GF-D8 (cell line): ENCODE measurements at places on chromosomes 5 and 9.

DNA sequence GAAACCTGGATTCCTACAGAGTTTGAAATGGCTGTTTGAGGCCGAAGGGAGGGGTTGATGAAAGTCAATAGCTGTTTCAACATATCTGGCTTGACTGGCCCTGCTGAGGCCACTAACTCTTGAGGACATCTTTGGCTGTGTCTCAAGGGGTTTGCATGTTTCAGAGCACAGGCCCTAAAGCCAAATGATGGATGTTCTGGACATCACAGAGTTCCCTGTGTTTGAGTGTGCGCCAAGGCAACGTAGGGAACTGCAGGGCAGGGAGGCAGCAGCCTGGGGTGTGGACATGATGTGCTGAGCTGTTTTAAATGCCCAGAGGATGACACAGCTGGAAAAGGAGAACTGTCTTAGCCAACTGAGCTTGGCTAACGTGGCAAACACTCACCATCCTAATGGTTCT is 89.6 kb downstream of the RAPGEF1 start:
- DNase-seq = no peak

DNA sequence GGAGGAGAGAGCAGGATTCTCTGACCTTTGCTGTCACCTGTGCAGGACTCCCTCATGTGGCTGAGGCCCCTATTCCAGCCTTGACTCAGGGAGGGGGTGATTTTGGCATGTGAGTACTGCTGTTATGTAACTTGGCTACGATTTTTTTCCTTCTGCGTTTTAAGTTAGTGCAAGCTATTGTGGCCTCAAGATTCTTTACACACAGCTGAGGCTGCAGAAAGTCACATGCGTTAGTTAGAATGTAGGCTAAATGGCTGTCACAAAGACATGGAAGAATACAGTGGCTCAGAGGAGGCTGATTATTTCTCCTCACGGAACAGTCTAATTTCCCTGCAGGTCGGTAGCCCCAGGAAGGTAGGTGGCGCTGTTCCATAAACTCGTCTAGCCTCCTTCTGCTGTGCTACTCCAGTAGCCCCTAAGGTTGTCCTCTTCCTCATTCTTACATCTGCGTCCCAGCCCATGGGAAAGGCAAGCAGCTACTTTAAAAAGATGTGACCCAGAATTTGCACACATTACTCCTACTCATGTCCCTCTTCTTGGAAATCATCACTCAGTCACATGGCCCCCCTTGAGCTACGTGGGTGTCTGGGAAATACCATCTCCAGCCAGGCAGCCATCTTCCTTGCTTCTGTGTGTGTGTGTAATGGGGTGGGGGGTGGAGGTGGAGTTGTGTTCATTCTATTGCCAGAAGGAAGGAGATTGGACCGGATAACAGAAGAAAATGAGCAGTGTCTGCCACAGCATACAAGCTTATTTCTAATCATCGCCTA is 486.6 kb downstream of the CCDC171 start:
- DNase-seq = no peak

DNA sequence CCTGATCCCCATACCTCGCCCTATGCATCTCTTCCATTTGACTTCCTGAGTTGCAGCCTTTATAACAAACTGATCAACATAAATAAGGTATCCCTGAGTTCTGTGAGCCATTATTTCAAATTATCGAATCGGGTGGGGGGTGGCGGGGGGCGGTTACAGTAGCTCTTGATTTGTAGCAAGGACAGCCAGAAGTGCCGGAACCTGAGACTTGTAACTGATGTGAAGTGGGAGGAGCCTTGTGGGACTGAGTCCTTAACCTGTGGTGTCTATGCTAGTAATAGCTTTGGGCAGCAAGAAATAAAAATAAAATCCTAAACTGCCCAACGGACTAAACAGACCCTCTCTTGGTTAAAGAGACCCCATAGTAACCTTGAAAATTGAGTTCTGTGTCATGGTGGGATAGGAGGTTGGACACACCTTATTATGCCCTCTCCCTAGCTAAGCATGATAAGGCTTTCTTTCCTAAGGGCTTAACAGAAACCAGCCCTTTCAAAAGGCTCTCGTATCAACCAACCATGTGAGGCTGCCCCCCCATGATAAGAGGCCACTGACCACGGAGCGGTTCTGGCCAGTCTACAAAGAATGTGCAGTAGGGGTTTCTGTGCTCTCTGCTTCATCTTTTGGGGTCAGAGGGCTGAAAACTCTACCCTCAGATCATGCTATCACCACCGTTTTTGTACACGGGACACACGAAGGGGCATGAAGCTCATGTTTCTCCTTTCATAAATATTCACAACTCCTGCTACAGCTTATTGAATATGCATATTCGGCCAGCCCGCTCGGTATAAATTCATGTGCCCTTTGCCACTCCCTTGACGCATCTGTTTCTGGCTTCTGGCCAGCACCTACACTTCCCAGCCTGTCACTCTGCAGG is 39.5 kb upstream of the IQGAP2 start:
- DNase-seq = no peak

DNA sequence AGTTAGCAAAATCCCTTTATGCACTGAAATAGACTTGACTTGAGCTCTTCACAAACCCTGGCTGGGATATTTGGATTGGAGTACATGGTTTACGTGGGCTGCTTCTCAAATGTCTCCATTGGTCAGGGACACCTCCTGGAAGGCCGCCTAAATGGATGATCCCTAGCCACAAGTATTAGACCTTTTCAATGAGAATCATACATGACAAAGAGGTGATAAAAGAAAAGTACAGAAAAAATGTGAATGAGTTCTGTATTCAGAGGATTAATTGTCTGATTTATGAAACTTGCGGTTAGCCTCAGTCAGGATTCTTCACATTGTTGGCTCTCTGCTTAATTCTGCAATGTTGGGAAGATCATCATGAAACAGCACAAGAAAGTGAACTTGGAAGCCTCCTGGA is 752.8 kb upstream of the ADAMTS16 start:
- DNase-seq = no peak

- DNase-seq = no peak
These were observed 608.7 kb upstream of the SEMA6A start for GRCh38 chr5:117183326-117183725.

DNA sequence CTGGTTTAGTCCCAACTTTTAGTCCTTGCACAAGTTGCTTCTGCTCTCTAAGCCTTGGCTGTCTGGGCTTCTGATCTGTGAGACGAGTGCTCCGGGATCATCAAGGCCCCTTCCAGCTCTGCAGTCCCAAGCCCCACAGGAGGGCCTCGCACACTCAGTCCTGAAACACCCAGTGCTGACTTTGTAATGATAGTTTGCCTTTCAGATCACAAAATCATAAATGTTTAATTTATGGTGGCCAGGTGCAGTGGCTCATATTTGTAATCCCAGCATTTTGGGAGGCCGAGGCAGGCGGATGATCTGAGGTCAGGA is 95.9 kb upstream of the SLC25A48 start:
- DNase-seq = no peak

DNA sequence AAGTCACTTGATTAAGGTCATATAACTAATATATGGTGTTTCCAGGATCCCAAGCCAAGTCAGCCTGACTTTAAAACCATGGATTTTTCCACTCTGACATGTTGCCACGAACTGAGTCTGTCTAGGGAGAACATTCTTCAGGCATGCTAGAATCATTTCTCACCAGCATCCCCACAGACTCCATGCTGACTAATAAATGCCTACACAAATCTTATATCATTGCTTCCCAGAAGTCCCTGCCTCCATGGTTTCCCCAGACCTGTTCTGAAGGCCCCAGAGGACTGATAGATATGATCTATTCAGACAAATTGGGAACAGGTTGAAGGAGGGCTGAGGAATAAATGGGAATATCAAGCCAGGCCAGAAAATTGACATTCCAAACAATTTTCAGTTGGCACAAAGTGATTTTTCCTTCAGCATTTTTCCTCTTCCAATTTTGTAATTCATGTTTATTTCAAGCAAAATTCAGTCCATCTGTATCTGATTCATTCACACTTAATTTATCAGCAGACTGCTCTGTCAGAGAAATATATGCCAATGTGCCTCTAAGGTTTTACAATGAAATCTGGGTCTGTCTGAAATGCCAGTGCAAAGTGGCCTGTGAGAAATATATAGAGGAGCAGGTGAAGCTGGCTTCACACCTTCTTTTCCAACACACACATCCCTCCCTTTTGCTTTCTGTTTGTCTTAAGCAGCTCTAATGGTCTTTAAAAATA is 413.6 kb upstream of the TNC start:
- DNase-seq = no peak
